ENCODE measurements at places on chromosomes 1 and 21. TPM values are rescaled to one million over a fixed set of nuclear protein-coding genes. Genes with fewer than 3 reads are reported as not detected.

Gene PPM1J
- total RNA-seq, result 4.4 TPM

Gene CD48
- 0.57 TPM for total RNA-seq

Gene TMEM82
- total RNA-seq, result not detected

Gene KCNJ15
- total RNA-seq, result 0.70 TPM

Gene WDR26
- 101 TPM for total RNA-seq

Gene TMEM52
- total RNA-seq, result 2.5 TPM

Gene GOLT1A
- 3.6 TPM for total RNA-seq

Gene OR2G6
- 0.04 TPM for total RNA-seq

Gene TXNIP
- total RNA-seq, result 129 TPM

Gene LCE1E
- total RNA-seq, result not detected

Gene SESN2
- 19.4 TPM for total RNA-seq

Gene SNRPE
- 185 TPM for total RNA-seq

Gene TAS1R1
- total RNA-seq, result not detected

Gene CYP4X1
- 0.62 TPM for total RNA-seq

Gene MANEAL
- total RNA-seq, result 1.4 TPM

Gene KRTAP13-2
- total RNA-seq, result not detected

Gene KLHL12
- 26.5 TPM for total RNA-seq

Gene KRTAP21-3
- not detected for total RNA-seq

Gene DPT
- total RNA-seq, result 1.3 TPM

Gene PLA2G5
- not detected for total RNA-seq

Gene CYP4A22
- not detected for total RNA-seq

Gene CLCA2
- total RNA-seq, result 0.11 TPM

Gene CCDC24
- 13.8 TPM for total RNA-seq

Gene PTAFR
- total RNA-seq, result 0.18 TPM

Gene OR6Y1
- not detected for total RNA-seq

Gene SIM2
- total RNA-seq, result not detected

Gene OR2T35
- total RNA-seq, result not detected

Gene FNDC5
- 162 TPM for total RNA-seq

Gene SPATA46
- not detected for total RNA-seq

Gene INKA2
- total RNA-seq, result 0.89 TPM

Gene PCAT6
- 9.9 TPM for total RNA-seq

Gene E2F2
- 4.8 TPM for total RNA-seq
